ENCODE measurements at places on chromosomes 3 and 15.

- no peak for DNase-seq
These were observed 70.2 kb upstream of the STRIT1 start for GRCh38 chr3:155363690-155364070.

DNA sequence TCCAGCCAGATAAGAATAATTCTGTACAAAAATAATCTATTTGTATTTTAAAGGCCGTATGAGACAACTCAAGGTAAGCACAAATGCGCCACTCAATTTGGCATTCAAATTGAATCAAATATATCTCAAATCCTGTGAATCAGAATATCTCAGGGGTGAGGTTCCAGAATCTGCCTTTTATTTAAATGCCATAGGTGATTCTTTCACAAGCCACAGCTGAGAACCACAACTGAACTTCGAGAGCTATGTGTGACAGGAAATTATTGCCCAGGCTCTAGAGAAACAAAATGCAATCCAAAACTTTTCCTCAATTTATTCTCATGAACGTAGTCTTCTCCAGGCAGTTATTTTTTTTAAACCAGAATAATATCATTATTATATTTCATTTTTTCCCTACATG, 11.9 kb downstream of the ATP8B4 start:
- no peak for DNase-seq

DNA sequence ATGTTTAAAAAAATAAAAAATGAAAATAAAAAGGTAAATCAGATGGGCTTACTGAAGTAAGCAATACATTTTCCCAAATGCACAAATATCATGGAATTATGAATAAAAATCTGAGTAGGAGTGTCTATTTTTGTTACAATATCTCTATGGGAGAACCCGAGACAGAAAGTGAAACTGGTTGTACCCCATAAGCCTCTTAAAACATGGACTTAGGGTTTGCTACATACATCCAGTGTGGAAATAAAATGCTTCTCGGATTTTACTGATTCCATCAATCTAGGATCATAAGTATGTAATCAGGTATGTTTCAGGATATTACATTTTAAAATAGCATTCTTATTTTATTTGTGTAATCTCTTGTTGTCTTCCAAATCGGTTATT, 177.8 kb upstream of the CDIN1 start:
- DNase-seq: no peak

- DNase-seq: no peak
These were observed 105.2 kb downstream of the XXYLT1 start for GRCh38 chr3:195165790-195166189.

- no peak for DNase-seq
These were observed 357.5 kb upstream of the CADM2 start for GRCh38 chr3:84601303-84601702.

DNA sequence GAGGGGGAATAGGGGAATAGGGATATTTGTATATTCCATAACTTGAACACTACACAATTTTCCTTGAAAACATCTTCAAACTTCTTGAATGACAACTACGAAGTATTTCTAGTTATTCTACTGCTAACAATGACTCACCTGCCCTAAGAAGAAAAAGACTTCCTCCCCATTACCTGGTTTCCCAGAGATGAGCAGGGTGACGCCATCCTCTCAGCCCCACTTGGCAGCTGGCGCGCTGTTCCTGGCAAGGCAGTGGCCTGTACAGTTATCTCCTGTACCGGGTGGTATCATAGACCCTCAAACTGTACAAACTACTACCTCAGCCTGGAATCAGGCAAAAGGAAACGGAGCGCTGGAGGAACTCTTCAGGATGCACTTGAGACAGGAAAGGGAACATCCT, 10.4 kb downstream of the WDR82 start:
- no peak for DNase-seq

DNA sequence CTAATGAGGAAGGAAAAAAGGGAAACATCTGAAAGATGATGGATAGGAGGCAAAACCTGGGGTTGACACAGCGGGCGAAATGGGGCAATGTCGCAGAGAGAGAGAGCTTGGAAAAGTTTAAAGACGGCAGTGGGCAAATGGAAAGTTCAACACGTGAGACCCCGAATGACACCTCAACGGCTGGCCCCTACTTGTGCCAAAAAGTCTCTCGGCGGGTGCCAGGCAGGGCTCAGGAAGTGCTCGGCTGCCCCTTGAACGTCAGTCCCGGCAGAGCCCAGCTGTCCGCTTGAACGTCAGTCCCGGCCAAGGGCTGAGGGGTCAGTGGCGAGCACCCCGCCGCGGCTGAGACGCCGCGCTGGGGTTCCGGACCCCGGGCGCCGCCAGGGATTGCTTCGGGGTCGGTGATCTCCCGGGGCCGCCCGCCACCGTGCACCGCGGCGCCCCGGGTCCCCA, 658 bp downstream of the EOGT start:
- no peak for DNase-seq

DNA sequence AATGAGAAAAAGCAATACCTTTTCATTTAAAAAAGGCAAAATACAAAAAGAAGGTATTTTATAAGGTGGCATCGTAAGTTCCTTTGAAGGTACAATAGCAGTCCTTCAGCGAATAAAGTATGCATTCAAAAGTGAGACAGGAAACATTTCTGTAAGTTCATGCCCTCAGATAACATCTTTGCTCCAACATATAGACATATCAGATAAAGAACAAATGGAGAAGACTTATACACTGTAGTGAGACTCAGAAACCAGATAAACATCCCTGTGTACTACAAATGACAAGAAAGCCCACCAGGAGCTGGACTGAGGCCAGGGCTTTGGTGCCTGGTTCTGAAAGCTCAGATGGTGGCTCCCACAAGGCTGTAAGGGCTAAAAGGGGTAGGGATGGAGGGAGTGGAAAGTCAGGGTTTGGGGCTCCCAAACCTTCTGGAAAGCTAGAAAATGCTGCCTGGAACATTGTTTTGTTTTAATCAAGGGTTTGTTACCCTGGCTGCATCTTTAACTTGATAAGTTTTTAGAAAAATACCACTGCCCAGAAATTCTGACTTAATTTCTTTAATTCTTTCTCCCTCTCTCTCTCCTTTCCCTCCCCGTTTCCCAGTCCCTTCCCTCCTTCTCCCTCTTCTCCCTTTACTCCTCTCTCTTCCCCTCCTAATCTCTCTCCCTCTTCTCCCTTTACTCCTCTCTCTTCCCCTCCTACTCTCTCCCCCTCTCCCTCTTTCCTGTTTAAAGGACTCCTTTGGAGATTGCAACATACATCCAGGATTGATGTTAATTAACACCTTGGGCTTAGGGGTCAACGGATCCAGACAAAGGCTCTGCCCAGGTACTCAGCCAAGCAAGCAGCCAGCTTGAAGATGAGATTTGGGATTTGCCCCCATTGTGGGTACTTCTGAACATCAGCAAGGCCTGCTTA, 126.1 kb downstream of the AQP9 start:
- no peak for DNase-seq

- no peak for DNase-seq
These were observed 629.0 kb upstream of the TGFBR2 start for GRCh38 chr3:29977360-29977759.

DNA sequence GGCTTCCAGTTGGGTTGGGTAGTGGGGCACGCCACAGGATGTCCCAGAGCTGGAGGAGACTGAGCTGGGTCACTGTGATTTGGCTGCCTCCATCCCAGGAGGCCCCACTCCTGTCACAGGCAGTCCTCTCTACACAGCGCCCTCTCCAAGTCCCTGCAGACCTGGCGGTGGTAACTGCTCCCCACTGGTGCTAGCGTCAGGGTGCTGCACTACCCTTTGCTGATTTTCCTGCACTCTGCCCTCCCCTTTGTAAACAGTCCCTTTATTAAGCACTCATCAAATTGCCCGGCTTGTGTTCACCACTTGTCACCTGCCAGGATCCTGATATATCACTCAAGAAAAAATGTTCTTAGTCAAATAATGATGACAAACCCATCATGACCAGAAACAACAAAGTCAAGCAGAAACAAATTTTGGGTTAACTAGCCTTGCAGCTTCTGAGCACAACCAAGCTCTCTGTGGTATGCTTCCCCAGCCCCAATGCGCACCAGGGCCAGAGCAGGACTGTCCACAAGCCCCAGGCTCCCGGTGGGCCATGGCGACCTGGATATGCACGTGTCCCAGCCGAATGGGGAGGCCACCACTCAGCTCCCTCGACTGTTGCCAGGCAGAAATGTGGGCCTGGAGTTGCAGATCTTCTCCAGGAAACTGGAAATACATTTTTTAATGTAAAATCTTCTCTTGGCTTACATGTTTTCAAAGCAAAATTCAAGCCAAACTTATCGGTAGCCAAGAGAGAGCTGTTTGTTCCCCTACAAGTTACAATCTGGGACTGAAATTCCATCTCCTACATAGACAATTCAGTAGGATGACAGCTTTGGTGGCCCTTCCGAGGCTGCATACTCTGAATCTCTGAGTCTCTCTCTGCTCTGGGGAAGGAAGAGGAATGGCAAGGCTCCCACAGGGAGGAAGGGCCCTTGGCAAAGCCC, 24.5 kb downstream of the MEGF11 start:
- DNase-seq: no peak

DNA sequence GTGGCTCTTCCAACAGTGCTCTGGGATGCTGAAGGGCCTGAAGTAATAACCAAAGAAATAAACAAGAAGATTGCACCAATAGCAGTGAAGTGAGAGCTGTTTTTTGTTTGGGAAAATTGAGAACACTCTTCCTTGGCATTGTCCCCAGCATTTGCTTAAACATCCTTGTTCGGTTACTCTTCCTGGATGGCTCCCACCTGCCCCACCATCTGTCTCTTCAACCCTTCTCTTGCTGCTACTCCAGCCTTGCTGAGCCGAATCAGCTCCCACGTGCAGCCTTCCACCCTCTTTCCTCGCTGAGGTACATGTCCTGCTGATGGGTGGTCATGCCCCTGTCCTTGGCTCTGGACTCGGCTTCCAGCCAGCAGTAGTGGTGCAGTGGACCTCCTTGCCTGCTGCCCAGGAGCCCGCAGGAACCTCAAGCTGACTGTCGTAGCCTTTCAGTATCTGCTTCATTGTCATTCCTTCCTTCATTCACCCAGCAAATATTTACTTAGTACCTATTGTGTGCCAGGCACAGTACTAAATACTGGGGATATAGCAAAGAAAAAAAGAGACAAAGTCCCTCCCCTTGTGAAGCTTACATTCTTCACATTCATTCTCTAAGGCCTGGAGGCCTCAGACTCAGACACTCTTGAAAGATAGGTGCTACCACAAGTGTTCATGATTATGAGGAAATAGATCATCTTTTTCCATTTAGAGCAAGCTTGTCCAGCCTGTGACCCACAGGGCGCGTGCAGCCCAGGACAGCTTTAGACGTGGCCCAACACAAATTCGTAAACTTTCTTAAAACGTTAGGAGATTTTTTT, 17.1 kb upstream of the VILL start:
- no peak for DNase-seq

GRCh38 chr3:53780171-53780570, 66.0 kb downstream of the CHDH start:
- no peak for DNase-seq

DNA sequence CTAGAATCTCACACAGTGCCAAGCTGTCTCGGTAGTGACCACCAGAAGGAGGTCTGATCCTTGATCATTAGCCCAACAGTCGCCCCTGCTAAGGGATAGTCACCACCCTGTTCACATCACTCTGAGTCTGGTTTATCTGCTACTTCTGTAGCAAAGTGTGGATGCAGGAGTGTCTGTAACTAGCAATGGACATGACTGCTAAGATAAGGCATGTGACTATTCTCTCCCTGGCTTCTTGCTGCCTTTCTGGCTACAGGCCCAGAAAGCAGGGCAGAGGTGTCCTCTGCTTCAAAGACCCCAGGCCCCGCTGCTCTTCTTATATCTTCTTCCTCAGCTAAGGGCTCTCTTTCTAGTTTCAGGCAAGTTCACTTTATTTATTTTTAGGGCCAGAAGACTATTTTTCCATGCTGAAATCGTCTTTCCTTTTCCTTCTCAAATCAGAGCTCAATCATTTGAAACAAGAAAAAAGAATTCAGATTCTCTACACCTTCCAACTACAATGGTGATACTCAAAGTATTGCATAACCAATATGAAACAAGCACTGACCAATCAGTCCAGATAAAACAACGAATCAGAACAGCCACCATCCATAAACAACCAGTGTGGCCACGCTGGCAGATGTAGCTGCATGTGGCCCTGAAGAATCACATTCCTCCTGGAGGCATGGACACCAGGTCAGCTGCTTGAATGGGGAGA, 8.0 kb upstream of the KNG1 start:
- DNase-seq: no peak

DNA sequence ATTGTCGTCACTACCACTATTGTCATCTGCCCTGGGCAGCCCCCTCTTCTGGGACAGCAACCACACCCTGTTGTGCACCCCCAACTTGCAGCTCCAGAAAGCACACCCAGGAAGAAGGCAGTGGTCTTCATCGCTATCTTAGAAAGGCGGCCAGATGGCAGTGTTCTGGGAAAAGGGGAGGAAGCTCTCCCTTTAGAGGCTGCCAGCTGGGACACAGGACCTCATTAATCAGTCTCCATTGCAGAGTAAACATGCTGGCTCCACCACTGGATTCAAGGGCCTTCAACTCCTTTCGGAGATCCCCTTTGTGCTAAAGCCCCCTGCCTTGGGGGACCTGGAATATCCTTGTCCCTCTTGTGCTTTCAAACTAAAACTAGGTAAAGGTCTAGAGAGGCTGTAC, 199.3 kb upstream of the LINGO1 start:
- no peak for DNase-seq

DNA sequence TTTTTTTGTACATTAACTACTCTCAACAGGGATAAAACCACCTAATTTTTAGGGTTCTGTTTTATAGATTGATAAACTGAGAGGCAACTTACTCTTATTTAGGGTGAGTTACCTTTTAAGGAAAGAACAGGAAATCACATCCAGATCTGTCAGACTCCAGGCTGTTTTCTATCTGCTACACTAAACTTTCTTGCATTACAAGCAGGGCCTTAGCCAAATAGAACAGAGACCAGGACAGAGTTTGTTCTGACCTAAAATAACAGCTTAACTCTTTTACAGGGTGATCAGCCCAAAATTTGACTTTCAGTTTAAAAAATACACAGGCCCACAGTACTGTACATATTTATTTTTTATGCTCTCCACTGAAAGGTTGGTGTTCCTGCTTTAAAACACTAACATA, 38.6 kb downstream of the SGO1 start:
- DNase-seq: no peak

DNA sequence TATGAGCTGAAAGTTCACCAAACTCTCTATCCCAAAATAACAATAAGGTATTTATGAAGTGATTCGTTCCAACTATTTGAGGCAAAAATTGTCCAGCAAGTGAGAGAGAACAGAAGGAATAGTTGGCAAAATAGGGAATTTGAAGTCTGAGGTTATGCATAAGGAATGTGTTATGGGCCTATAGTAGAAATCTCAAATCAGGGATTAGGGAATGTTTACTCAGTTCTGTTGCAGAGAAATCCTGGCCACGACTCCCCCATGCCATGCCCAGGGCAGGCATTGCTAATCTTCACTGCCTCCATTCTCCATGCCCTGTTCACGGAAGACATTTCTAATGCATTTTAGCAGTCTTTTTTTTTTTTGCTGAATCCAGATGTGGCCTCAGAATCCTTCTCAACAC, 58.6 kb downstream of the FLNB start:
- DNase-seq: no peak

- DNase-seq: no peak
These were observed 523.9 kb downstream of the PLOD2 start for GRCh38 chr3:145637105-145637504.

GRCh38 chr15:62413153-62413552, 248.1 kb upstream of the C2CD4B start:
- DNase-seq: no peak

Data from GF-D8 (cell line).